ENCODE measurements at places on chromosomes 3 and 15. TPM values are rescaled to one million over a fixed set of nuclear protein-coding genes. Genes with fewer than 3 reads are reported as not detected.

GRCh38 chr3:65946438-65946837, 92.3 kb downstream of the MAGI1 start:
- DNase-seq = peak; percentile 80

CELSR3 gene
- 0.23 TPM for total RNA-seq

GRCh38 chr3:163538387-163538786, 1539.9 kb downstream of the SI start:
- DNase-seq = no peak

DNA sequence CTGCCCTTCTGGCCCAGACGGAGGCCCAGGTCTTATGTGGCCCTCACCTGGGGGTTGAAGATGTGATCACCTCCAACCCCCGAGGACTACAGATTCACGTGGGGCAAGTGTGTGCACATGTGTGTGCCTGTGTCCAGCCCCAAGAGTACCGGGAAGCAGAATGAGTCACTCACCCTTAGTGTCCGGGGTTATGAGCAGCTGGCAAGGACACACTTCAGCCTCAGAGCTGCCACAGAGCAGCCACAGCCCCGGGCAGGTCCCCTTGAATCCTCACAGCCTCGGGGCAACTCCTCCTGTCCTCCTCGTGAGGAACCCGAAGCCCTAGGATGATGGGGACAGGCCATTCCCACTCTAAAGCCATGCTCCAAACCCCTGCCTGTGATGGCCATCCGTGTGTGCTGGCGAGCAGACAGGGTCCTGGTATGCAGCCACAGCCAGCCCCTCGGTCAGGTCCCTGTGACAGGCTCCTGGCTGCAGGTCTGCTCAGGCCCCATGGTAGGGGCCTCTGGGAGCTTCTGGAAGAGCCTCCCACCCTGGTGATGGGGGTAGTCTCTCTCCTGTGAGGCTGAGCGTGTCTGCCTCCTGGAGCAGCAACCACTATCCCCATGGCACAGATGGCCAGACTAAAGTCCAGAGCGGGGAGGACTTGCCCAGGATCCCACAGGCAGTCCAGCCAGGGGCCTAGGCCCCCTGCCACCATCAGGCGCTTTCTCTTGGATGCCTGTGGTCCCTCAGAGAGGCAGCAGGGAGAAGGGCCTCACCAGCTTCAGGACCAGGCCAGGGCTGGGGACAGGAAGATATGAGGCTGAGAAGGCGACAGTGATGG, 852 bp downstream of the STAB1 start:
- no peak for DNase-seq

- no peak for DNase-seq
Measured at GRCh38 chr3:11197484-11197883, 43.2 kb downstream of the HRH1 start.

GRCh38 chr3:9986230-9986725, 363 bp downstream of the EMC3 start:
- DNase-seq = no peak
